NCI-H2171 (cell line): ENCODE measurements at places on chromosomes 5 and 9.
A peak's percentile ranks its signal among the peaks of the same experiment; 100 is the strongest.

DNA sequence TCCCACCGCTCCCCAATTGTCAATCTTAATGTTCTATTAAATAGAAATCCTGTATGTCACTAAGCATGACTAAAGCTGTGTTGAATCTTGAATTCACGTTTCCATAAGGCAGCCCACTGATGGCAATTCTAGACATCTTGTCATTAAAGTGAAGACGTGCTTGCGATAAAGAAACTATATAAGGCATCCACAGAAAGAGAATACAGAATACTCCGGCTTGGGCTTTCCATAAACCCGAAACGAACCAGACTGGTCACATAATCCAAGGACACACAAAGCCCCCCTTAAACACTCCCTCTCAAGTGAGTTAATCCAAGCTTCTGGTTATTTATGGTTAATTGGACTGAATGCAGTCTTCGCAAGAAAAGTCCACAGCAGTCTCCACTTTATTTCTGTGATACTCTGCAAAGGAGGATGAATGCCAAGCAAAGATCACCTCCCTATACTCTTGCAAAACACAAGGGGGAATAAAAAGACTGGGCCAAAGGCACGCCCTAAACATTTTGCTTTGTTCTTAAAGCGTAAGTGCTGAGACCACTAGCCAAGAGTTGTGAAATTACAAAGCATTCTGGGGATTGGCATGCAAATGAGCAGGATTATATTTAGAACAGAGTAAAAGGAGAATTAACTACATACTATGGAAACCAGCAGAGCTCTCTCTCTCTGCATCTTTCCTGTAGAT is 54.7 kb downstream of the DPYSL3 start:
- DNase-seq: no peak

GRCh38 chr9:120625222-120625621 is 45.3 kb upstream of the CDK5RAP2 start:
- no peak for DNase-seq

DNA sequence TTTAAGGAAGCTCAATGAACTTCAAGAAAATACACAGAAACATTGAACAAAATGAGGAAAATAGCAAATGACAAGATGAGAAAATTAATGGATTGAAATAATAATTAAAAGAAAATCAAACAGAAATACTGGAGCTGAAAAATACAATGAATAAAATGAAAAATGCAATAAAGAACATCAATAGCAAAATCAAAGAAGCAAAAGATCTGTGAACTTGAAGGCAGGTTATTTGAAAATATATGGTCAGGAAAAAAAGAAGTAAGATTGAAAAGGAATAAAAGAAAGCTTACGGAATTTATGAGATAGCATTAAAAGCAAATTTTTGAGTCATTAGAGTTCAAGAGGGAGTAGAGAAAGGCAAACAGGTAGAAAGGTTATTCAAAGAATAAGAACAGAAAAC is 42.4 kb downstream of the CERT1 start:
- DNase-seq: no peak

GRCh38 chr5:156798201-156798600 is 51.9 kb upstream of the PPP1R2B start:
- no peak for DNase-seq

DNA sequence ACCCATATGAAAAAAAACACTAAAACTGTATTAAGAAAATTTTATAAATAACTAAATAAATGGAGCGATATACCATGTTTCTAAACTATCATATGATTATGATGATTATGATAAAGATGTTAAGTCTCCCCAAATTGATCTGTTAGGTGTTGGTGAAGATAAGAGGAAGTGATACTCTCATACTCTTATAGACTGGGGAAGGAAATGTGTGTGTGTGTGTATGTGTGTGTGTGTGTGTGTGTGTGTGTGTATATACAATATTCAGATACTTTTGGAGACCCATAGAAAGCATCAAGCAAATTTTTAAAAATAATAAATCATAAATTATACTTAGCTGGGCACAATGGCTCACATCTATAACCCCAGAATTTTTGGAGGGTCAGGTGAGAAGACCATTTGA is 62.9 kb downstream of the TMEM232 start:
- DNase-seq: no peak

- no peak for DNase-seq
These were observed 131.6 kb downstream of the GOLPH3 start for GRCh38 chr5:32042551-32042961.

DNA sequence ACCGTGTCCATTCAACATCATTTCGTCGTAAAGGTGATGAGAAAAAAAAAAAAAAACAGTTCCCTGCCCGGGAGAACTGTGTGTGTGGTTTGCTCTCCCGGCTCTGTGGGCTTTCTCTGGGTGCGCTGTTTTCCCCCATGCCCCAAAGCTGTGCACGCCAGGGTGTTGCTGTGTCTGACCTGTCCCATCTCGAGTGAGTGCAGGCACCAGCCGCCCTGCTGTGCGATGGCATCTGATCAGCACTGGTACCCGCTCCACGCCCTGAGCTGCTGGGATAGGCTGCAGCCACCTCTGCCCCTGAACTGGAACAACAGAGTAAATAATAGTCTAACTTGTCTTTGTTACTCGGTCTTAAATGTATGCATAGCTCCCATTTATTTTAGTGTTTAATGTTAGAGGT is 33.3 kb downstream of the CEP72 start:
- no peak for DNase-seq

GRCh38 chr9:37438359-37438758 is 15.9 kb downstream of the GRHPR start:
- no peak for DNase-seq

DNA sequence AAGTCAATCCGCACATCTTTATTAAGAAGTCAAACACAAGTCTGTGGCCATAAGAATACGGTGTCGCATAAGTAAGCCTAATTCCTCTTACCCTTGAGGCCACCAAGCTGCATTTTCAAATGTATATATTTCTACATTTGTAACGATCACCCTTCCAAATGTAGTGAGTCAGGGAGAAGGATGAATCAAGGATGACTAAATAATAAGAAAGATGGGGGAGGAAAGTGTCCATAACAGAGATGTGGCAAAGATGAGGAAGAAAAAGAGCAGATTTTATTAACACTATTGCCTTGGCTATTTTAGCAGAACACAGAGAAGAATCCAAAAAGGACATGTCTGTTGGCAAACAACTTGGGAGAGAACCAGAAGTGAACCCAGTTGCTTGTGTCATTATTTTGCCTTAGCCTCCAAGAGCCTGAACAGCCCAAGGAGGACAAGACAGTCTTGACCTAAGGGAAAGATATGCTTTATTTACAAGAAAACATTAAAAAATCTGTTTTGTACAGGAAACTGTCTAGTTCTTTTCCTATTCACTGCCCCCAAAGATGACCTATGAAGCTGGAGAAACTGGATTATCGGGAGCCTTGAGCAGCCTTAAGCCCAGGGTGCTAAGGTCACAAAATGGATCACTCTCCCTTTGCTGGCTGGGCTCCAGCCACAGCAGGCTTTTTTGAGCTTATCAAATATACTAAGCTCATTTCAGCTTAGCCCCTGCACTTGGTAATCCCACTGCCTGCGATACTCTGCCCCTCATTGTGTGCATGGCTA is 101.5 kb downstream of the PLCXD3 start:
- DNase-seq: no peak

DNA sequence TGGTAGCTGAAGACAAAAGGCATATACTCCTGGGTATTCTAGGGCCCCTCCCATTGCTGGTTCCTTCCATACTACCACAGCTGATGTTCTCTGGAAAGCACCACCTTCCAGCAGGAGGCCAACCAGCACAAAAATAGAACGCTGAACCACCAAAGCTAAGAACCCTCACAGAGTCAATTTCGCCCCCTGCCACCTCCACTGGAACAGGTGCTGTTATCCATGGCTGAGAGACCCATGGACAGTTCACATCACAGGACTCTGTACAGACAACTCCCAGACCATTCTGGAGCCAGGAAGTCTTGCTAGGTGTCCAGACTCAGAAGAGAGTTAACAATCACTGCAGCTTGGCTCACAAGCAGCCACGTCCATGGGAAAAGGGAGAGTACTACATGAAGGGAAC is 1851.5 kb upstream of the NUDT12 start:
- no peak for DNase-seq

DNA sequence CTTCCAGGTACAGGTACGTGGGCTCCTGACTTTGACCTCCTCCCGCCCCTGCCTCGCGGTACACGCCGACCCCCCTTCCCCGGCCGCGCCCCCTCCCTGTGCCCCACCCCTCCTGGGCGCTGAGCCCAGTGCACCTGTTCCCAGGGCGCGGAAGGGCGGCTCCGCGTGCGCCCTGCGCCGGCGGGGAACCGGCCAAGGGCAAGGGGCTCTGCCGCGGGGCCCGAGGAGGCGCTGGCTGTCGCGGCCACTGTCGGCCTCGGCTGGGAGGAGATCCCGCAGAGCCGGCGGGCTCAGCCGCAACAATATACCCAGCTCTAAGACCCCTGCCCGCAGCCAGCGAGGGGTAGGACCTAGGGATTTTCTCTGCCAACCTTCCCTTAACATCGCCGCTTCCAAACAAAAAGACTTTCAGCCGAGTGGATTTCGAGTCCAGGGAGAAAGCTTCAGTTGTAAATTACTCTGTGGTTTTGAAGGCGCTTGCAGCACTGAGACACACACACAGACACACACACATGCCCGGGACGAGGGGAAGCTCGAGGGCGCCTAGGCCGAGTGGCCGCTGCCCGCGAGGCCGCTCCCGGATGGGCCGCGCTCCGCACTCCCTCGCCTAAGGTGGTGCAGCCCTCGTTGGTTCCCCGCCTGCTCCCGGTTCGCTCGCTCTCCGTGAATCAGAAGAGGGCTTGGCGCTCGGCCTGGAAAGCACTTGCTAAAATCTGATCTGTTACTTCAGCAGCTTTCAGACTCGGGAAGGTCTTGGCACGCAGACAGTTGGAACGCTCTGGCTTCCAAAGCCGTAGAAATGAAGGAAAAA is 1.2 kb downstream of the FGF18 start:
- peak; percentile 11 for DNase-seq
